ENCODE measurements at places on chromosomes 7 and 10.

- DNase-seq, result peak; percentile 75
These were observed at the start of gene NDUFB2 for GRCh38 chr7:140696680-140697446. TSS of gene NDUFB2 (plus strand) at chr7:140696708. CDS start at chr7:140696745, 37 bp downstream.

DNA sequence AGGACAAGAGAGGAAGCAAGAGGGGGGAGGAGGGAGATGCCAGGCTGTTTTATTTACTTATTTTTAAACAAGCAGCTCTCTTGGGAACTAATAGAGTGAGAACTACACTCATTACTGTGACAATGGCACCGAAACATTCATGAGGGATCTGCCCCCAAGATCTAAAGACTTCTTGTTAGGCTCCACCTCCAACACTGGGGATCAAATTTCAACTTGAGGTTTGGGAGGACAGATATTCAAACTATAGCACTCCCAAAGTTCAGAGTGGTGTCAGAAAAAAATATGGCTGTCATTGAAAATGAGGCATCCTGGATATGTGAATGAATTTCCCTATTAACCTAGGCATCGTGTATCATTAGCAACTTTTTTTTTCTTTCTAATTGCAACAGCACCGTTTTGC, 145.5 kb downstream of the ABCA13 start:
- no peak for DNase-seq

- DNase-seq, result no peak
These were observed 81.5 kb upstream of the PDGFA start for GRCh38 chr7:601036-601594.

GRCh38 chr7:159136013-159136412, 8.7 kb downstream of the VIPR2 start:
- DNase-seq, result no peak

GRCh38 chr10:42753507-42754154, 29.0 kb upstream of the BMS1 start:
- no peak for DNase-seq

DNA sequence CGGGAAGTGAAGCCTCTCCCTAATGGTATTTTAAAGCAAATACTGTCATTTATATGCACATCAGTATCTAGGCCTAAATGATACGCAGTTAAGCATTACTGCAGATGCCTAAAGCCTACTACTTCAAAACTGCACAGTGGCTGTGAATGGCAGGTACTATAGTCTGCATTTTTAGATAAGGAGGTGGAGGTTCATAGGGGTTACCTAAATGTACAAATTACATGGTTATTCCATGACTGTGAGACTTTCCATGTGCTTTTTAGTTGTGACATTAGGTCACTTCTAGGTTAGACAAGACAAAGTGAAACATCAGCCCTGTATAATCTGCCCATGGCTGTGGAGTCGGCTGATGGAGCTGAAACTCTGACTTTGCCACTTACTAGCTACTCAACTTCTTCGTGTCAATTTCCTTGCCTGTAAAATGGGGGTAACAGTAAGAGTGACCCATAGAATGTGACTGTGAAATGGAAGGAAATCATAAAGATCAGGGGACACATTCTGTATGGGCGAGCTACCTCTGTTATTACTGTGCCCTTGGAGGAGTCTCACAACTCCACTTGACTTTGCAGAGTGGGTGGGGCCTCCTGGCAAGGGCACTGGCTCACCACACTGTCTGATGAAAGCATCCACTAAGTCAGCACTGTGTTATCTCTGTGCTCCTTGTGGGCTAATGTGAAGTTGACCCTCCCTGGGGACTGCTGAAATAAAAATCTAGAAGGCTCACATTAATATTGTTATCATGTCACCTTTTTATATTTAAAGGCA, 239.4 kb downstream of the TNS3 start:
- DNase-seq, result no peak

- DNase-seq, result no peak
These were observed 1.2 kb upstream of the WDFY4 start for GRCh38 chr10:48683424-48683823.

- DNase-seq, result no peak
These were observed 45.7 kb upstream of the IL6 start for GRCh38 chr7:22681312-22681711.

DNA sequence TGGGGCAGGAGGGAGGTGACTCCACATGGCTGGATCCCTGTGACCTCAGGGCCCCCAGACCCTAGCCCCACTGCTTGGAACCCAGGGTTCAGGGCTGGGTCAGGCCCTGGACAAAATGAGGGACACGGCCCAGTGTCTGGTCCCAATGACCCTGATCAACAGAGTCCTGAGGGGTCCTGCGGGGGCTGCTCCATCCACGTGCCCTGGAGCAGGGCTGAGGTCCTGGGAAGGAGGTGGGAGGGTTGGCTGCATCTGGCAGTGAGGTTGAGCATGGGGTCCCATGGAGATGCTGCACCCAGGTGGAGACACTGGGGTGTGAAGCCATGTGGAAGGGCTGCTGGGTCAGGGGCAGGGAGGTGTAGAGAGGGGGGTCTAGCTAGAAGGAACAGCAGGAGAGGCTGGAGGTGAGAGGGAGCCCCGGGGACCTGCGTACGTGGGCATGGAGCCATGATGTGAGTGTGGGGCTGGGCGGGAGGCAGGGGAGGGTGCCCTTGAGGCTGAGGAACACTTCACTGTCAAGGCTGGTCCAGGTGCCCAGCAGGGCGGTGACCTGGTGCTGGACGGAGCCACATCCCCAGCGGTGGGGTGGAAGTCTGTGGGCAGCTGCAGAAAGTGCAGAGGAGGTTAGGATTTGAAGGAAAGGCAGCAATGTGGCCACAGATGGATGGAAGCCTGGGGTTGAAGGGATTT, 604 bp downstream of the SCART1 start:
- DNase-seq, result no peak

DNA sequence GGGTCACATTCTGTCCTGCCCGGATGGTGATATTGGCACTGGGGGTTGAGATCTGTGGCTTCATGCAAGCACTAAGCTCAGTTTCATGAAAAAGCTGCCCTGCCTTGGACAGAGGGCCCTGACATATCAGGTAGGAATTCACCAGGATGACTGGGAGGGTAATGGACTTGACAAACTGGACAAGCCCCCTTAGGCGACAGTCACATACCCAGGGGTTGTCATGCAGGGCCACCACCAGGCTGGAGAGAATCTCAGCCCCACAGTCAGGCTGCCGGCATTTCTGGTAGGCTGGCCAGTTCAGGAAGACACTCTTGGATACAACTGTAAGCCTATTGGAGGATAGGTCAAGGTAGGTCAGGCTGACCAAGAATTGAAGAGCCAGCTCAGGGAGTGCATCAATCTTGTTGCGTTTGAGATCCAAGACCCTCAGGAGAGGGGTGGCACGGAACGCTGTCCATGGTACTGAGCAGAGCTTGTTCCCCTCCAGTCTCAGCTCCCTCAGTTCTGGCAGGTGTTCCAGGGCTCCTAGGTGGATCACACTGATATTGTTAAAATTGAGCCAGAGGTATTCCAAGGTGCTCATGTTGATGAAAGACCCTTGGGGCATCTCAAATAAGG, 824 bp downstream of the LRIT2 start:
- DNase-seq, result no peak

- DNase-seq, result no peak
These were observed 66.3 kb upstream of the ZRANB1 start for GRCh38 chr10:124875596-124875995.

DNA sequence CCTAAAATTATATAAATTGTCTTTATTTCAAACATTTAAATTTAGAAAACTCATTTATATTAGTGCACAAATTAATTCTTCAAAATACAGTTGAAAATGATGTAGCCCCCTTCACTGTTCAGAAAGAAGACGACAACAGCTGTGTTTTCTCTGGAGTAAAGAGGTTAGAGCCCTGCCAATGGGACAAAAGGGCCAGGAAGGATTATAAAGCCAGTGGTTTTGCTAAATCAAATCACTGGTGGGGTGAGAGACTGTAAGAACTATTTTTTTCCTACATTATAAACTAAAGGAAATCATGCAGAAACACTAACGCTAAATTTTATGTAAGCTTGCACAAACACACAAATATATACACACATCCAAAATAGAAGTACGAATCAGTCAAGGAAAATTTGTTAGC, 386.6 kb downstream of the PARD3 start:
- DNase-seq, result no peak

Measured in prostate gland (tissue), 2 donors.